GM23248 (cell line): ENCODE measurements at places on chromosomes 2 and 18.

- peak overlapping the region; percentile 83 for H3K4me3 ChIP-seq
- H3K36me3 ChIP-seq, result no peaks in the 10 kb centered on the region
- no peak overlapping the region for H3K27ac ChIP-seq
- H3K27me3 ChIP-seq, result no peaks in the 10 kb centered on the region
Observed at GRCh38 chr2:74959106-74959751, 786 bp downstream of the POLE4 start.

DNA sequence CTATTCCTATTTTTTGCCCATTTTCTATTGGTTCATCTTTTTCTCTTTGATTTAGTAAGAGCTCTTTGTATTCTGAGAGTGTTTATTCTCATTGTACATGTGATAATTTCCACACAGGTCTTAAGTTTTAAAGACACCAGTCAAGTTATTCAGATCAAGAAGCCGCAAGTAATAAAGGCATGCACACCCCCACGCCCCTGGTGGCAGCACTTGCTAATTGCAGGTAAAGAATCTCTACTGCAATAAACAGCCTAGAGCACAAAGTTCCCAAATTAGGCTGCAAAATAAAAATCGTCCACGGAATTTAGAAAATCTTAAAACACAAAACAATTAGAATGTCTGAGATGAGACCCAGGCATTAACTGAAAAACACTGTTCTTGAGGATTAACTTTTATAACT, 45.2 kb downstream of the ST3GAL5 start:
- H3K27ac ChIP-seq, result no peak overlapping the region
- H3K27me3 ChIP-seq, result no peaks in the 10 kb centered on the region
- no peak overlapping the region for H3K4me3 ChIP-seq
- H3K4me1 ChIP-seq, result peaks cover 15% of the 10 kb centered on the region
- no peak for DNase-seq
- H3K36me3 ChIP-seq, result 0 out of 2 replicates have a peak, but pooled peaks cover 13% of the 10 kb centered on the region

DNA sequence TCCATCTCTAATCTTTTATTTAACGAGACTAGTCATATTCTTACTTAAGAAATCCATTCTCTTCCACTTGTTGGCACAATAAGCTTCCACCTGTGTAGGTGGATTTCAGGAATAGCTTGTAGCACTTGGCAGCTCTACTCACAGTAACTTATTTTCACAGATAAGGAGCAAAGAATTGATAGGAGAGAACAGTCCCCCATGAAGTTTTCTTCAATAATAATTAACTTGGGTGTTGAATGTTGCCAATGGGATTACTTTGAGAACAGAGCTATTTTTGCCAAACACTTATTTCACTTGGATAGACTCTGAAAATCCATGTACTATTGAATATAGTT, 1388.6 kb upstream of the PIK3C3 start:
- H3K4me1 ChIP-seq, result no peaks in the 10 kb centered on the region
- no peak for DNase-seq
- H3K27me3 ChIP-seq, result no peaks in the 10 kb centered on the region
- H3K36me3 ChIP-seq, result no peaks in the 10 kb centered on the region

GRCh38 chr2:147408357-147408756, 436.5 kb upstream of the ACVR2A start:
- no peaks in the 10 kb centered on the region for H3K4me1 ChIP-seq
- no peak for DNase-seq
- no peak overlapping the region for H3K4me3 ChIP-seq
- no peaks in the 10 kb centered on the region for H3K36me3 ChIP-seq
- H3K27me3 ChIP-seq, result no peaks in the 10 kb centered on the region
